ENCODE measurements at places on chromosomes 12 and 14.

- no peak for DNase-seq
These were observed 109.9 kb downstream of the TTC8 start for GRCh38 chr14:88934351-88934806.

- no peak for DNase-seq
These were observed 79.1 kb upstream of the EGLN3 start for GRCh38 chr14:34029921-34030334.

DNA sequence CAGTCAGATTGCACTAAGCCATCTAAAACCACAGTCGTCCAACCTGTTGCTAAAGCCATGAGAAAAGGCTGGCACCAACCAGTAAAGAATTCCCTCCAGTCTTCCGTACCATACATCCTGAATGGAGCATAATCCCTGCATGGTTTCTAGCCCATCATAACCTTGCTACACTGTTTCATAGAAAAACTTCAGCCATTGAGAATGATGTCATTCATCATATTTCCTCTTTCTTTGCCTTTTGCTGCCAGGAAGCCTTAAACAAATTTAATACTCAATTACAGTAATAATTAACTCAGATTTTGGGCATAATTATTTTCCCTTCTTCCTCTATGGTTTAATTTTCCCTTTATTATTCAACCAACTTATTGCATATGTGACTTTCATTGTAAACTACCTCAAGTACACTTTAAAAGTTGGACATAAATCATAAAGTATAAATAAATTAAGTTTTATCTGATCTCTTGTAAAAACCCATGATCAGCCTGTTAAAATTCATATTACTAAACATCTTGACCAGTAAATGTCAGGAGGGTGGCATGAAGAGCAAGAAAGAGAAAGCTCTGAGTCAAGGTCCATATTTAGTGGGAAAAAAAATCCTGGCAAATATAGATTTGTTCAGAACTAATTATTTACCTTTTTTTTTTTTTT lies 264.7 kb downstream of the ZFP36L1 start:
- DNase-seq, result no peak

DNA sequence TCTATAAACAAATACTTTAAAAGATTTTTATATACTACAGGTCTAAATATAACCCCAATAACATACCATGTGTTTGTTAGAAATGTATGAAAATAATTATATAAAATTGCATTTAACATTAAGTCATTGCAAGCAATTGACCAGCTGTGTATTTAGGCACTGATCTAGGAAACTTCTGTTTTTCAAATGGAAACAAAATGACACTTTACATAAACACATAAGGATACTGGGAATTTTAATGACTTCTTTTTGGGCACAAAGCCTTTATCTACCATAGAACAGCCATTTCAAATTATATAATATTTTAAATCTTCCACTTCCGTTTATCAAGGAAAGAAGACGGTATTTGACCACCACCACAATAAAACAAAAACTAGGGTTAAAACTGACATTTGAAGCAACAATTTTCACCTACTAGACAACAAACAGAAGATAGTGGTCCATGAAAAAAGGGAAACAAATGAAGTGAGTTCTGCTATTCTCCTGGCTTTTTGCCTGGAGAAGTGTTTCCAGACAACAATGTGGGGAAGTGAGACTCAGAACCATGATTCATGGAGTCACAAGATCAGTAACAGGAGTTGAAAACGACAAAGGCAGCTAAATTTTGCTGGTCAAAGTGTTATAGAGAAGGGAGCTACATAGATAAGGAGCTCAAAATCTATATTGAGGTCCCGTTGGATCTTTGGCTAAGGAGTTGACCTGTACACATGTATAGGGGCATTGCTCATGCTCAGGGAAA lies 475.1 kb downstream of the TRHDE start:
- DNase-seq, result no peak

GRCh38 chr14:62557416-62557815 lies 487.8 kb downstream of the KCNH5 start:
- DNase-seq, result no peak

DNA sequence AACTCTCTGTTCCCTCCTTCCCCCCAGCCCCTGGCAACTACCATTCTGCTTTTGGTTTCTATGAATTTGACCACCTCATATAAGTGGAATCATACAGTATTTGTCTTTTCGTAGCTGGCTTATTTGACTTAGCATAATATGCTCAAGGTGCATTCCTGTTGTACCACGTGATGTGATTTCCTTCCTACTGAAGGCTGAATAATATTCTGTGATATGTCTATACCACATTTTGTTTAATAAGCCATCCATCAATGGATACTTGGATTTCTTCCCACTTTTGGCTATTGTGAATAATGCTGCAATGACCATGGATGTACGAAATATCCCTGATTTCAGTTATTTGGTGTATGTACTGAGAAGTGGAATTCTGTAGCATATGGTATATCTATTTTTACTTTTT lies 16.3 kb downstream of the NDUFA9 start:
- DNase-seq, result no peak

DNA sequence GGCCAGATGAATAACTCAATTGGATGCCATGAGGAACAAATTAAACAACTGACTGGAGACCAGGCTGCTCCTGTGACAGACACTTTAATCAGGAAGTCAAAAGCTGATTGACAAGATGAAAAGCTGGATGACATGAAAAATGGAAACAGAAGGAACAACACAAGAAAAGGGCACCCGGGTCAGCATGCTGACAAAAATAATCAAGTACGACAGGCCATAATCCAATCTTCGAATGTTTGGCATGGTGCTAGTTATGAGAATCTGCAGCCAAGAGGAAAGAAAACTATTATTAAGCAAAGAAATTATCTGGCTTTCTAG lies 544.7 kb downstream of the ETNK1 start:
- no peak for DNase-seq

DNA sequence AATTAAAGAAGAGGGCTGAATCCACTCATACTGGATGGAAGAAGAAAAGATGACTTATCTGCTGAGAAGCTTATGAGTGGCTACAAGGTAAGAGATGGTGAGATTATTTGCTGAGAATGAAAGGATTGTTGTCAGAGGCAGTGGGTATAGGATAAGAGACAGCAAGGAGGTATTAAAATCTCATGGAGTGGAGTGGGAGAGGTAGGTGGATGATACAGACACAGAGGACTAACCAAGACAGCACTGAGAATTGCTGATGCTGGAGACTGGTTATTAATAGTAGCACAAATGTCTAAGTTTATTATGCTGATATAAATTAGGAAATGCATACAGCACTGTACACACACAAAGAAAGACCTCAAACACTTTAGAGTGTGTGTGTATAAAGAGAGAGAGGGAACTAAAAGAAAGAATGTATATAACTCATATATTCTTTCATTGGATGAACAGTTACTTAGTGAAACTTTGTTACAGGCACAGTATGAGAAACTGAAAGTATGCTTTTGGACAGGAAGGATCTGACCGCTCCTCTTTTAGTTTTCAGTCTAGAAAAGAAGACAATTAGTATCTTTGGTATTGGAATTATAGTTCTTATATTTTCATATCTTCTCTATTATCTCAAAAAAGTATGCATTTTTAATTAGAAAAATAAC lies 543.1 kb downstream of the LRFN5 start:
- DNase-seq, result no peak

DNA sequence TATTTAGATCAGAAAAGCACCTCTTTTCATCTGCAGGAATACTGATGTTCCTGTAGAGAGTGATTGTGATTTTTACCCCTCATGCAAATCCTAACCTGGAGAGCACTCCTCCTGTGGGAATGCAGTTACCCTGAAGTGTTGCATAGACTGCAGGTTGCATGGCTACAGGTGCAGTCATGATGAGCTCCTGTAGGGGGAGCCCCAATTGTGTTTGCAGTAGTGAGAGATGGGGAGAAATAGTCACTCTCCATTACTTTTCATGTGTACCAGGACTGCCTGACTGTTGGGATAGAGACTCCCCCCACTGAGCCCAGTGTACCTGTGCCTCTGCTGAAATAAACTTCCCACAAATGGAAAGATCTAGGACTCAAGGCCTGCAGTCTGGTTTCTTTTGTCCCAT lies 1086.5 kb downstream of the SLC6A15 start:
- DNase-seq, result no peak

- no peak for DNase-seq
These were observed 1111.1 kb downstream of the BCL11B start for GRCh38 chr14:98160901-98161300.

DNA sequence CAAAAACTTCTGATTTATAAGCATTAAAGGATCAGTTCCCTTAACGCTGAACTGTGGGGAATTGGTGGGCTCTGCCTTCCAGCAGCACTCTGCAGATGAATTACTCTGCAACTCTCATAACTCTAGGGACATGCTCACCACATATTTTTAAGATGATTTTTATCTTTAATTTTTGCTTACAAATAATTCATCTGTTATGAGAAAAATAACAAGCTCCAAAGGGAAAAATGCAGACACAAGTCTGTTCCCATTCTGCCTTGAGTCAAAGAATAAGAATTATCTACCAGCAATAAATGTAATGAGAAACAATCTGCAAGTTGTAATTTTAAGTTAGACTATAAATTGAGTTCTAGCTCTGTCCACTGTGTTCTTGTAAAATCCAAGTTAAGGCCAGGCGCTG lies 133.1 kb upstream of the MDM1 start:
- DNase-seq, result no peak

GRCh38 chr14:25049568-25050268 lies at the start of gene STXBP6:
TSS of gene STXBP6 (minus strand) at chr14:25050147. CDS start at chr14:24974818, 75,329 bp downstream.
- DNase-seq, result no peak

- DNase-seq, result no peak
These were observed 691 bp downstream of the SLC2A13 start for GRCh38 chr12:40105265-40105514.

DNA sequence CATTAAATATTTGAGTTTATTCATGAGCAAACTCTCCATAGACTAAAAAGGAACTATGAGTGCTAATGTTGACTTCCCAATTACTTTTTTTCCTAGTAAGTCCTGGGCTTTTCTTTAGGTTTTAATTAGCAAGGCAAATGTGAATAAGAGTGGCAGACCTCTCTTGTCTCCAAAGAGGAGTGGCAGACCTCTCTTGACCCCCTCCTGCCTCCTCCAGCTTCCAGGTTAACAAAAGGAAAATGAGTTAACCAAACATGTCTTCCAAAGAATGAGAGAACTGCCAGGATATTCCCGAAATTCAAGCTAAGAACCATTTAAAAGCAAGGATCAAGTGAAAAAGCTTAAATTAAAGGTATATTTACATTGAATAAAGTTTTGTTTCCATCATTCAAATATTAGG lies 253.2 kb downstream of the MDGA2 start:
- DNase-seq, result no peak

- no peak for DNase-seq
These were observed 53.5 kb downstream of the ARMH4 start for GRCh38 chr14:58098507-58098906.

DNA sequence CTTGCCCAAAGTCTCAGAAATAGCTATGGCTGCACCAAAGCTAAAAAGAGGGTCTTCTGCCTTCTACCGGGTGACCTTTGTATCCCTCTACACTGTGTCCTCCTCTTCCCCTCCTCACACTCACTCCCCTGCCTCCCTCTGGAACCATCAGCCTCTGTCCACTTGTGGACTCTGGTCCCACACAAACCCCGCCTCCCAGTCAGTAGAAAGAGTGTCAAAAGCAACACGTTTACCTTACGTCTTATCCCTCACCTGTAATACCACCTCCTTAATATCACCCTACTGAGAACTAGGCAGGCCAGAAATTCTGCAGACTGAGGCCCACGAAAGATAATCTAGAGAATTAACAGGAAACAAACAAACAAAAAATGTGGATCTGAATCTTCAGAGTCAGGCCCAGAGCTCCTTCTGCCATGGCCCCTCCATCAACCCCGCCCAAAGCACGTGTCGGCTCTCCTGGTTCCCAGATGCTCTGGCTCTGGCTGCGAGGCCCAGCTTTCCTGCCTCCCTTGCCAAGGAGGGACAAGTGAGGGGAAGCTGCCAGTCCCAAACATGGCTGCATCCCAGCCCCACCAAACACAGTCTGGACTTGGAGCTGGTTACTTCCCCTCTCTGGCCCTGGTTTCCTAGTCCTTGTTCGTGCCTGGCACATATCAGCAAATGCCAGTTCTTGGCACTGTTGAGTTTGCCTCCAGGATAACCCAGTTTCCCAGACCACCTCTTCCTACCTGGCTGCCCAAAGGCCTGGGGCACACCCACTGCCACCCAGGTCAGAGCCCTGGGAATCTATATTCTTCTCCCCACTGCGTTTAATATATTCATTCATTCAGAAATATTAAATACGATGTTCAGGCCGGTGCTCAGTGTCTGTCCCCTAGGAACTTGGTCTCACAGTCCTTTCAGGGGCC lies 2.7 kb downstream of the ACTN1 start:
- no peak for DNase-seq

DNA sequence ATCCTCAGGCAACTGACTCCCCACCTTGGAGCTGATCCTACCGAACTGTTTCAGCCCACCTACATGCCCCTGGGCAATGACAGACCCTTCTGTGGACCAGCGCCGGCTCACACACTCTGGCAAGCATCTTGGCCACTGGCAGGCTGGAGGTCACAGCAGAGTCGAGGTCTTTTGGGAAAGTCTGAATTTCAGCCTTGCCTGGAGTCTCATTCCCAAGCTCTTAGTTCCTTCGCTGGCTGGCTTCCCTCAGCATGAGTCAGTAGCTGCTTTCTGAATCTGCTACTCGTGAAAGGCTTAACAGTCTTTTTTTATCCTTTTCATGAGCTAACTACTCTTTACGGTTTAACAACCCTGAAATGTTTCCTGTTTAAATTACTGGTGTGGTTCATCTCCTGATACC lies 44.5 kb downstream of the ASCL4 start:
- DNase-seq, result no peak

DNA sequence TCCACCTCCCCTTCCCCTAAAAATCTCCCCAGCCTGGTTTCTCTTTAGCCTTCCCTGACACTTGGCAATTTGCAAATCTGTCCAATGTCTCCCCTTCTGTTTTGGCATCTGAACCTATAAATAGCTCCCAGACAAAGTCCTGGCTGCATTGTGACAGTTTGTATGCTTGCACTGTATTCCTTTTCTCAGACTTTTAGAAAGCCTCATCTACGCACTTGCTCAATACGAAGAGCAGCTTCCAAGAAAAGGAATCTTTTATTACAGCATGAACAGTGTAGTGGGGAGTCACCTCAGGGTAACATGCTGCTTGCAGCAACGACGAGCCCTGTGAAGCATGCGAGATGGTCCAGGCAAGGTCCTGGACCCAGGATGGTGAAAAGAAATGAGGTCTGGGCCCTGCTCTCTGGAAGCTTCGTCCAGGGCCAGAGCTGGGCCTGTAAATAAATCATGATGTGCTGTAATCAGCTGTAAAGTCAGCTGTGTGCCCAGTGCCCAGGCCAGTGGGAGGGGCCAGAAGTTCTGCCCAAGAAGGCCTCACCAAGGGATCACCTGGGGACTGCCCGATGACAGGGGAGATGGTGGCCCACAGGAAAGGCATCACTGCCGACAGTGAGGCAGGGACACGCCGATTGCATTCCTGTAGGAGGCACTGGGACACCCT lies 88.3 kb downstream of the RIN3 start:
- no peak for DNase-seq

- no peak for DNase-seq
These were observed 32.6 kb upstream of the PLEKHG3 start for GRCh38 chr14:64671591-64671990.

GRCh38 chr14:52012635-52013034 lies 23.3 kb downstream of the RTRAF start:
- DNase-seq, result no peak

GRCh38 chr12:46452061-46452615 lies 79.6 kb upstream of the SLC38A2 start:
- no peak for DNase-seq

GRCh38 chr14:24911324-24912109 lies 138.4 kb downstream of the STXBP6 start:
- no peak for DNase-seq
